Glutamatergic neuron (in vitro differentiated cells): ENCODE measurements at places on chromosomes 5 and 9.
A peak's percentile ranks its signal among the peaks of the same experiment; 100 is the strongest.

- DNase-seq, result no peak
These were observed 1.3 kb downstream of the HAVCR2 start for GRCh38 chr5:157107508-157107907.

DNA sequence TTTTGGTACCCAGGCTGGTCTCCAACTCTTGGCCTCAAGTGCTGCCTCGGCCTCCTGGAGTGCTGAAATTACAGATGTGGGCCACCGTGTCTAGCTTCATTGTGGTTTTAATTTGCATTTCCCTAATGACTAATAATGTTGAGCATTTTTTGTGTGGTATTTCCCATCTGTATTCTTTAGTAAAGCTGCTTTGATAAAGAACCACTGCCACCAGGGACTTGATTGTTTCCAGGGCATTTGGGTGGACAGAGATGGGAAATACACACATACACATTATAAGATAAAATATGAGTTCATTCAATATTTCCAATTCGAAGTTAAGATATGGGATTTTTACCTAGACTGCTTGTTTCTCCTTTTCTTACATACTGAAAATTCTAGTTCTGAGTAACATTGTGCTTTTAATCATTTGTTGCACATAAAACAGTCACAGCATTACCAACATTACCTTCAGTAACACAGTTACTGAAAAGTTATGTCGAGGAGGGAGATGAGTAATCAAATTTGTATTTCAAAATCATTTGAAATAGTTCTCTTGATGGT, 28.9 kb downstream of the HABP4 start:
- DNase-seq, result no peak

- no peak for DNase-seq
These were observed 395.2 kb downstream of the KIAA0825 start for GRCh38 chr5:94223235-94223634.

DNA sequence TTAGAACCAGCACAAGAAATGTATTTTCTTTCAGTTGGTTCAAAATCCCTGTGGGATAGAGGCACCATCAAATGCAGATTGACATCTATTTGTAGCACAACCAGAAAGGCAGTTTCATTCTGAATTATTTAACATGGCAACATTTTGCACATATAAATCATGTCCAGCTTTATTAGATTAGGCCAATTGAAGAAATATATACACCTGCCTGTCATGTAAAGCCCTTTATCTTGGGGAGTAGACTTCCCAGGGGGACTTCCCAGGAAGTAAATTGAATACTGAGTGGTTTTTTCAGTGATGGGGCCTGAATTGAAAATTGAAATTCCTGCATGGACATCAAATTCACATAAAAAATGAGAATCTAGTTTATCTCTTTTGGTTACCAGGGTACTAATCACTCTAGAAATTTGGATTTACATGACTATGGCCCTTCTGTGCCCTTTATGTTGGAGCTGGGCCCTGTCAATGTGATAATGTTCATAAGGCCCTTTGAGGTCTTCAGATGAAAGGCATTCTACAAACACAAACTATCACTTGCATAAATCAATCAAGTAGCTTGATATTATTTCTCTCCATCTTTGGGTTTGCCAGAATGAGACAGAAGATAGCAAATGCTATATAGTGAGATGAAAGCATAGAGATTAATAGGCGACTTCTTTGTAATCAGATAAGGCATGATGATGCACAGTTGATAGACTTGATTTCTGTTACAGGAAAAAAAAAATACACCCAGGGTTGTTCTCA, 26.2 kb upstream of the ZNF608 start:
- no peak for DNase-seq

DNA sequence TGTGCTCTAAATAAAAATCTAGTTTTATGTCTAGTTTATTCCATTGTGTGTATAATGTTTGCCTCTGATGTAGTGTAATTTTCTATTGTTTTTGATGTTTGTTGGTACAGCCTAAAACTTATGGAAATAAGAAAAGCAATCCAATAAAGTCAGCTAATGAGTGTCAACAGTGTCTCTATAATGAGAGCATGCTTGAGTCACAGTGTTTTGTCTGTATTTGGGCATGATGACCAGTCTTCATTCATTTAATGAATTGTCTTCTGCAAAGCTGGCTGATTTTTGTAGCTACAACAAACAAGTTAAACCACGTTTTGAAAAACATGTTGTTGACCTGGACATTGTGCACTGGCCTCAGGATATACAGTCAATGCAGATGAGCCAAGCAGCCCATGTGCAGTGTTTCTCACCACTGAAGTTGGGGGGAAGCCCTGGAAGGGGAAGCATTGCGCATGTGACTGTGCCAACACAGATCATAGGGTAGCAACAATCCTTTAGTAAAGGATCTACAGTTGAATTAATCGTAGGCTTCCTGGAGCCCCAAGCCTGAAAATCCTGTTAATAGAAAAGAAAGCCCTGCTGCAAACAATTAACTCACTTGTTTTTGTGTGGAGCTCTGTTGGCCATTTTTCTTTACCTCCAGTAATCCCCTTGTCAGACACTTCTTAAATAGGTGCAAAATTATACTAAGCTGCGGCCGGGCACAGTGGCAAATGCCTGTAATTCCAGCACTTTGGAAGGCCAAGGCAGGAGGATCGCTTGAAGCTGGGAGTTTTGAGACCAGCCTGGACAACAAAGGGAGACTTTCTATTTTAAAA, 88.0 kb downstream of the INIP start:
- no peak for DNase-seq

GRCh38 chr9:127053057-127053821, 69.2 kb downstream of the ANGPTL2 start:
- DNase-seq, result no peak

- DNase-seq, result no peak
These were observed 444.8 kb downstream of the ARHGEF28 start for GRCh38 chr5:74070766-74071165.

GRCh38 chr5:114477816-114478334, 116.0 kb downstream of the KCNN2 start:
- DNase-seq, result no peak

- DNase-seq, result peak; percentile 61
These were observed 17.6 kb downstream of the TSPAN17 start for GRCh38 chr5:176664886-176665285.
